ENCODE measurements at places on chromosomes 13 and 19.

GRCh38 chr13:91017669-91018053 is 329.8 kb upstream of the MIR17HG start:
- DNase-seq, result no peak

DNA sequence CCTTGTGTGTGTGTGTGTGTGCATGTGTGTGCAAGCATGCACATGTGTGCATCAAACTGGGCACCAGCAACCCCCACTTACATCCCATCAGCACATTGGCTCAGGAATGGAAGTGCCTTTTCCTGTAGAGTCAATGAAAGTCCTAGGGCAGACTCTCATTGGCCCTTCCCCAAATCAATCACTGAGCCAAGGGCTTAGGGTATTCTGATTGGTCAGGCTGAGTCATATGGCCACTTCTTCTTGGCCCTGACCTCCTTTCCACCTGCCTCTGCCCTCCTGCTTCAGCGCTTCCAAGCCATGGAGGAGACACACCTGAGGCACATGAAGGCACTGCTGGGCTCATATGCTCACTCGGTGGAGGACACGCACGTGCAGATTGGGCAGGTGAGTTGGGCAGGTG is 20.9 kb downstream of the FCHO1 start:
- no peak for DNase-seq

DNA sequence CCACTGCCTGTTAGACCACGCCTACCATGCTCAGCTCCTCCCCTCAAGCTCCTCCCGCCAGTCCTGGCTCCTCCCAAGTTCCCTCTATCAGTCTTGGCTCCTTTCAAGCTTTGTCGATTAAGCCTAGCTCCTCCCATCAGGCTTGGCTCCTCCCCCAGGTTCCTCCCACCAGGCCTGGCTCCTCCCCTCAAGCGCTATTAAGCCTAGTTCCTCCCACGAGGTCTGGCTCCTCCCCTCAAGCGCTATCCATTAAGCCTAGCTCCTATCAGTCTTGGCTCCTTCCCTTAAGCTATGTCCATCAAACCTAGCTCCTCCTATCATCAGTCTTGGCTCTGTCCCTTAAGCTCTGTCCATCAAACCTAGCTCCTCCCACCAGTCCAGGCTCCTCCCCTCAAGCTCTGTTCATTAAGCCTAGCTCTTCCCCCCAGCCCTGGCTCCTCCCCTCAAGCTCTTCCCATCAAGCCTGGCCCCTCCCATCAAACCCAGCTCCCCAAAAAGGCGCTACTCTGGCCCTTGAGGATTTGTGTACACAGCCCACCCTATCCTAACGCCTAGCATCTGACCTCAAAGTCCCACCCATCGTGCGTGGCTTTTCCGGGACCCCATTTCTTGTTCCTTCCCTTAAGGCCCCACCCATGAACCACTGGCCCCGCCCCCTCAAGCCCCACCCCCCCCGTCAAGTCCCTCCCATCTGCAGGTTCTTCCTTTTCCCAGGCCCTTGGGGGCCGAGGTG is 10.0 kb downstream of the CAMSAP3 start:
- DNase-seq, result peak; percentile 99

DNA sequence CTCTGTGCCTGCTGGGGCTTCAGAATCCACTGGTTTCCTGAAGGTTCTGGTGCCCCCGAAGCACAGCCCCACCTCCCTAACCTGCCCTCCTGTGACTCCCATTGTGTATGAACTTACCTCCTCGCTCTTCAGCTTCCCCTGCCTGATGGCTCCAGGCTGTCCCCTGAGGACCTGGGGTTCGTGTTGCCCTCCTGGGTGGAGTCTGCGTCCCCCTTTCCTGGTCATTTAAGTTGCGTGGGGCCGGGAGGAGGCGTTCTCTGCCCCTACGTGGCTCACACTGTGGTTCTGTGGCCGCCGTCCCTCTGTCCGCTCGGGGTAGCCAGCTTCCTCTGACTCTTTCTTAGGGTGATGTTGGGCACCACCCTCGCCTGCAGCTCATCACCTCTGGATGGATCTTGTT is 13.9 kb downstream of the TFDP1 start:
- no peak for DNase-seq

Data from CMK (cell line).